ENCODE measurements at places on chromosomes 16 and 17.

DNA sequence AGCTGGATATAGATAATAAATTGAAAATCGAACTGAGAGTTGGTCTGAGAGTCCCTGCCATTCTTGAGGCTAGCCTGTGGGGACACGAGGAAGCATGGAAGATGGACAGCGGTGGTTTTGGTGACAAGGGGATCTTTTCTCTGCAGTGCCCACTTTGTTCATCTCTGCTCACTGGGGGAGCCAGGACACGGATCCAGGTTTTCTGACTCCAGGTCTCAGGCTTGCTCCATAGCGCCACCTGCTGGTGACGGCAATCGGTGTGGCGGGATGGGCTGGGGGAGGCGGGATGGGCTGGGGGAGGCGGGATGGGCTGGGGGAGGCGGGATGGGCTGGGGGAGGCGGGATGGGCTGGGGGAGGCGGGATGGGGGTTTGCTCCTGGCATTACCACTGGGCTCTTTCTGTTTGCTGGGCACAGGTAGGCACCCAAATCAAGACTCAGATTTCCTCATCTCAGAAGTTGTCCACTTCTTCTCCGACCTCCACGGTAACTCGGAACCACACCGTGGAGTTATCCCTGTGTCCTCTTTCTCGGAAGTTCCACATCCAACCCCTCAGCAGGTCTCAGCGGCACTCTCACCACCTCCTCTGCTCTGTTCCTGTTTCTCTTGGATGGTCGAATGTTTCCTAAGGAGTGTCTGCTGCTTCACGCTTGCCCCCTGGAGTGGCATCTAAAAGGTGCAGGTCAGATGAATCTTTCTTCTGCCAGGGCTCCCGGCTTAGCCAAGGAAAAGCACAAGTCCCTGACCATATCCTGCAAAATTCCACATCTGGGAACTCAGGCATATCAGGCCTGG is 142.4 kb downstream of the CYLD start:
- DNase-seq = peak; percentile 10

DNA sequence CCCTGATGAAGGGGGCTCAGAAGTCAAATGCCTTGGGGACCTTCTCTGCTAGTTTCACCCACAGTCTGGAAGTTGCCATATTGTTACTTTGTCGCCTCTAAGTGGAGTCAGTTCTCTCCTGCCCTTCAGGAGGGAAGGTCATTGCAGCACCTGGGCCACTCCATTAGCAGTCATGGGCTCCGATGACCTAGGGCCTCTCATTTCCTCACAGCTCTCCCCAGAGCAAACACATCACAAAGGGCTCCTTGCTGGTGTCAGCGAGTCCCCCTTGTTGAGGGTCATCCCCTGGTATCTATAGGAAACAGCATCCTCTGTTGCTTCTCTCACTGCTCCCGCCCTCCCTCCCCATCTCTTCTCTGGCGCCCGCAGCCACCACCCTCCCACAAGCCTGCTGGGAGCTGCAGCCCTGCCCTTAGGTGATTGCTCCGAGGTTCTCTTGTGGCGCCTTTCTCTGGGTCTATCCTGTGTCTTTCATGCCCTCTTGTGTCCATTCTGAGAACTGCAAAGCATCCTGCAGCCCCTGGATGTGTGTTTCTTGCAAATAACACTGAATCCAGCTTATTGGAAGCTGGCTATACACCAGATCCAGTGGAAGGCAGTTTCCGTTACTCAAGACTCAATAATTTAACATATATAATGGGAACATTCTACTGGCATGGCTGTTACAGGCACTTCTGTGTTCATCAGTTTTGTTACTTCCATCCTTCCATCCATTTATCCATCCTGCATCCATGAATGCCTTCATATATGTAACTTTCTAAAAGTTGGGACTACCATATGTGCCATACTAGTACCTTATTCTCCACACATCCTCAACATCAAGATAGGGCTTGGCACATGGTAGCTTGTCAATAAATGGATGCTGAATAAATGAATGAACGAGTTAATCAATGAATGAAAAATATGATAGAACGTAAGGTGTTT is 21.2 kb downstream of the PDILT start:
- DNase-seq = peak; percentile 43

- DNase-seq = no peak
Measured at GRCh38 chr17:39000021-39000601, 32.9 kb upstream of the FBXO47 start.

GRCh38 chr16:84307209-84307954 is 12.7 kb downstream of the WFDC1 start:
- DNase-seq = no peak

DNA sequence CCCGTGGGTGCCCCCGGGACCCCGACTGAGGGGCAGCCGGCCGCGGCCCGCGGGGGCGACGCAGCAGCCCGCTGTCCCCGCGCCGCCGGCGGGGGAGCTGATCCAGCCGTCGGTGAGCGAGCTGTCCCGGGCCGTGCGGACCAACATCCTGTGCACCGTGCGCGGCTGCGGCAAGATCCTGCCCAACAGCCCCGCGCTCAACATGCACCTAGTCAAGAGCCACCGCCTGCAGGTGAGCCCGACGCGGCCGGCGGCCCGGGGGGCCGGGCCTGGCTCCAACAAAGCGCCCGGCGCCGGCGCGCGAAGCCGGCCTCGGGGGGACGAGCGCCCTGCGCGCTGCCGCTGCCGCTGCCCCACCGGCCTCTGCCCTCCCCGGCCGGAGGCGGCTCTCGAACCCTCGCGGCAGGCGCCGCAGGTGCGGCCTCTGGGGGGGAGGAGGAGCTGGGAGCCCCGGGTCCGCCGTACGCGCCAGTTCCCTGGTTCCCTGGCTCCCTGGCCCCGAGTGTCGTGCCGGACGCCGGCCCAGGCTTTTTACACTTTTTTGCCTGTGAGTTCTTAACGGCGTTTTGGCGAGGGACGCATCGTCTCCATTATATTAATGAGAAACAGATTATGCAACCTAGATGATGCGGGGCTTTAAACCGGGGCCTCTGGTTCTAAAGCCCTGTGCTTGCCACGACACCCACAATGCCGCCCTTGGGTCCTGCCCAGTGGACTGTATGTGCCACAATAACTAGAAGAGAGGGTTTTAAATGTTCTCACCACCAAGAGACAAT is 521 bp downstream of the ATMIN start:
- peak; percentile 60 for DNase-seq

- DNase-seq = peak; percentile 50
Measured at GRCh38 chr17:36198831-36199465, 2.4 kb upstream of the CCL3L1 start.

- DNase-seq = no peak
Measured at GRCh38 chr17:33241390-33241789, 51.7 kb downstream of the ASIC2 start.

GRCh38 chr17:16938496-16939207 is 33.3 kb downstream of the TNFRSF13B start:
- no peak for DNase-seq

DNA sequence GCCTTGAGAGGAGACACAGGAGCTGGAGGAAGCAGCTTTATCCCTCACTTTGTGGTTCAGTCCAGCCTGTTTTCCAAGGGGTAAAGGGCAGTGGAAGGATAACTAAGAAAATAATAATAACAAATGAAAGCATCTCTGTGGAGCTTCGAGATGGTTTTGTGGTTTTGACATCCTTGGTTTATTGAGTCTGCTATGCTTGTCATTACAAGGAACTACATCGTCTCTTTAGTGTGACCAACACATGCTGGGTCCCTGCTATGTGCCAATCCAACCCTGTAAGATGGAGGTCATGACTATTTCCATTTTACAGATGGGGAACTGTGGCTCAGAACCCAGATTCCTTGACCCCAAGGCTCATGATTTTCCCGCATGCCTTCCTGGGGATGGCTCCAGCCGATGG is 124.8 kb downstream of the MRM1 start:
- peak; percentile 5 for DNase-seq
